AG10803 (cell line): ENCODE measurements at places on chromosomes 3 and 15.

DNA sequence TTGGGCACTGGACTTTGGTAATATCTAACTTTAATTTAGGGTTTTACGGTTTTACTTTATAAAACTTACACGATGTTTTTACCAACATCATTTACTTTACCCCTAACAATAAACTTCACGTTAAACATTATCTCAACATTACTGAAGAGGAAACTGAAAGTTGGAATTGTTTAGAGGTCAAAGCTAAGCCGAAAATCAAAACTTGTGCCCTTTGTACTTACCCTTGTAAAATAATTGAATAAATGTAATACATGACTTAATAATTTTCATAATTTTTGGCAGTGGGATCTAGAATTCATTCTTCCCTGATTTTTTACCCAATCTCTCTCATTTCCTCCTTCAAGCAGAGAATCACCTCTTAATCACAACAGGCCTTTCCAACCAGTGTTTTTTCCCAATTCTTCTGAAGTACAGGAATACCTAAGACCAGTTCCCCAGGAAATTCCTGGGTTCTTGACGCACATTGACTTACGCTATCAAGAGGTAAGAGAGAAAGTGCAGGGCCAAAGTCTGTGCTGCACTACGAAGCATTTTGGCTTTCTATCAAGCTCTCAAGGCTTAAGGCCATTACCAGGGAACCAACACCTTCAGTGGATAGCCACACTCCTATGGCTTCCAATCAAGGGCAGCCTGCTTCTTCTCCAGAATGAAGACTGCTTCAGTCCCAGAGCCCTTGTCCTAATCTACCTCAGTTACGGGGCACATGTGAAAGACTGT, 11.9 kb upstream of the SEMA6D start:
- DNase-seq, result no peak

- DNase-seq, result no peak
Measured at GRCh38 chr15:58049520-58050227, 15.8 kb downstream of the ALDH1A2 start.

DNA sequence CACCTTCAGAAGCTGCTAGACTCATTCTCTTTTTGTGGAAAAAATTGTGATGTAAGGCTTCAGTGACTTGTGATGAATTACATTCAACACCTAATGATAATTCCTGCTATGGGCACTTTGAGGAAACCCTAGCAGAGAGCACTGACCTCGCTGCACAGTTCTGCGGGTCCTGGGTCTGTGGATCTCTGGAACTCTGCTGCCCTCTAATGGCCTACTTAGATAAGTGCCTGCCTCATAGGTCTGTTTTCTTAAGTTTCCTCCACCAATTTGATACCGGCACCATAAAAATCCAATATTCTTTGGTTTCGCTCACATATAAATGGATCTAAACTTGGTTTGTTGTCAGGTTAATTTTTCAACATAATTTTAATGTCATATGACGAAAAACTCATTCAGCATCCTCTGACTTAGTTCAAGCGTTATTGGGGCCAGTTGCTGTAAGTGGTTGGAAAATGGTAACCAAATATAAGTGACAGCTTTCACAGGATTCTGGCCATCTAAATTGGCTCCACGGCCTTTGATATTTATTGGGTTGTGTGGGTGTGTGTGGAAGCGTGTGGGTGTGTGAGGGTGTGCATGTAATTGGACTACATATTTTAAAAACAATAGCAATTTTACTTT, 10.4 kb downstream of the SLITRK3 start:
- DNase-seq, result peak; percentile 56

DNA sequence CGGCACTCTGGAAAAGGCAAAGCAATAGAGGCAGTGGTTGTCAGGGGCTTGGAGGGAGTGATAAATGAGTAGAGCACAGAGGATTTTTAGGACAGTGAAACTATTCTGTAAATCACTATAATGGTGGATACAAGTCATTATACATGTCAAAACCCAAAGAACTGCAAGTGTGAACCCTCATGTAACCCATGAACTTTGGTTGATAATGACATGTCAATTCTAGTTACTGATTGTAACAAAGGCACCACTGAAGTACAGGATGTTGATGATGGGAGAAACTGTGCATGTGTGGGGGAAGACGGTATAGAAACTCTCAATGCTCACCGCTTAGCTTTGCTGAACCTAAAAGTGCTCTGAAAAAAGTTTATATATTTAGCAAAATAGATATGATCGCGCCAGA, 36.0 kb downstream of the BTLA start:
- no peak for DNase-seq

DNA sequence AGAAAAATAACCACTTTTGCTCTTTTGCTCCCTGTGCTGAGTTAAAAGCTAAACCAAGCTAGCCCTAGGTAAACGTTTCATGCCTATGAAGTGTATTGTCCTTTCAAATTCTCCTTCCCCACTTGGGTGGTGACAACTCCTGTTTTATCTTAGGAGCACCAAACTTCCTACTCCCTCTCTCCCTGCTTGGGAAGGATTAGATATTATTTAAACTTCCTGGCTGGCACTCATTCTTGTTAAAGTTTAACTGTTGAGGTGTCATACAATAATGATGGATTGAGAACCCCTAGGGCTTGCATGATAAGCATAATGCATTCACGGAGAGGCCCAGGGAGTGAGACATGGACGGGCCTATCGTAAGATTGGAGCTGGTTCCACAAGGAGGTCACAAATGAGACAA, 29.5 kb downstream of the B4GALT4 start:
- no peak for DNase-seq

GRCh38 chr3:146865175-146865755, 260.1 kb upstream of the PLSCR5 start:
- no peak for DNase-seq

DNA sequence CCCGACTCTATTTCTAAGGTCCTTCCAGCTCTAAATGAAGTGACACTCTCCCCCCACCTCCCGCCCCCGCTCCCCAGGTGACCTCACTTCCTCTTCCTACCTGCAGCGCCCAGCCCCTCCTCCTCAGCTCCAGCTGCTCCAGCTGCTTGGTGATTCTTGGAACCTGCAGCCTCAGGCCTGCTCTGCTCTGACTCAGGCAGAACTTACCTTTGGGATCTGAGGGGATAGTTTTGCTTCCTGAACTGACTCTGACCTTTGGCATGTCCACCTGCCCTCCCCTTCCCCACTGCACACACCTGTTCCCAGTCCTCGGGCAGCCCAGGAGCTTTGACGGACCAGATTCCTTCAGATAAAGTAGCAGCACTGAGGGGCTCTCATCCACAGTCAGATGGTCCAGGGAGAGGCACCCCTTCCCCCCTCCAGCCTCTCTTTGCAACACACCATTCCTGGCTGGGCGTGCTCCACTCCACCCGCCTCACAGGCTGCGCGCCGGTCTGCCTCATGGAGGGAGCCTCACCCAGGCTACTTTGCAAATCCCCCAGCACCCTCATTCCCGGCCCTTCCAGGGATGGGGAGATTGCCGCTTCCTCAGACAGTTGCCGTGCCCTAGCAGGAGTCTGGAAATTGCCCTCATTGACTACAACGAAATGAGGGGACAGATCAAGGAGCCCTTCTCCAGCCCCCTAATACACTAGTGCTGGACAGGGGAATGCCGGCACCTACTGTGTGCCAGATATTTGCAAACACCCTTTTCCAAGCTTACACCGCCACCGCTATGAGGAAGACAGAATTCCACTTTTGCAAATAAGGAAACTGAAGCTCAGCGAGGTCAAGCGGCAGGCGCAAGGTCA, 692 bp upstream of the C15orf39 start:
- no peak for DNase-seq

DNA sequence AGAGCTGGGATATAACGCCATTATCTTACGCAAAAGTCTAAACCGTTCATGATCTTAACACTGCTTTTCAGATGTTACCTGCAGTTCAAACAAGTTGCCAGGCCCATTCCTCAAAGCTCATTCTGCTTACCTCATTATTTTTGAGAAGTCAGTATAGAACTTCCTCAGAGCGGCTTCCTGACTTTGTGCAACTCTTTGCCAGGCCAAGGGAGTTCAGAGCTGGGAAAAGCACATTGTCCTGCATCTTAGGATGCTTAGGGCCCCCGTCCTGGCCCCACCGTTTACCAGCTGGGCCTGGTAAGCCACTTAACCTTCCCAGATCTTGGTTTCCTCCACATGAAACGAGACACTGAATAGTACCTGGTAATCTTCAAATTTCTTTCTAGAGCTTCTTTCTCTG, 6.8 kb upstream of the C2CD4B start:
- DNase-seq, result no peak

- DNase-seq, result peak; percentile 37
Measured at GRCh38 chr3:131704098-131704497, 201.3 kb upstream of the MRPL3 start.

- no peak for DNase-seq
Measured at GRCh38 chr15:68284616-68285258, 7.2 kb downstream of the FEM1B start.

DNA sequence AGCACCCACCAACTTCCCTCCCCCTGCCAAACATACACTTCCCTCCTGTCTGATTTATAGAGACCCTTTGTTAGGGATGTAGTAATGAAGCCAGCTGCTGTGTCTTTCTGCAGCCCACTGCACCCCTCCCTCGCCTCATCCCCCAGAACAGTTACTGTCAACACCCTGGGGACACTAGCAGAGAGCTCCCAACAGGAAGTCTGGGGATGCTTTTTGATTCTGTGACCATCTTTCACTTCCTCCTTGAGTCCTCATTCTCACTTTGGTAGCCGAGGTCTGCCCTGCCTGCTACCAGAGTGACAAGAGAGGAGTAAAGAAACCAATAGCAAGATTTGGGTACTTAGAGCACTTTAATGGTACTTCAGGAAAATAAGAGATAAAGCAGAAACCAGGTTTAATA, 201.6 kb downstream of the SATB1 start:
- DNase-seq, result no peak

GRCh38 chr15:69805248-69805953, 292.3 kb downstream of the TLE3 start:
- no peak for DNase-seq

GRCh38 chr3:61768284-61769037, 207.1 kb downstream of the PTPRG start:
- DNase-seq, result peak; percentile 15

GRCh38 chr3:114154321-114154821, 24.5 kb downstream of the DRD3 start:
- DNase-seq, result no peak

DNA sequence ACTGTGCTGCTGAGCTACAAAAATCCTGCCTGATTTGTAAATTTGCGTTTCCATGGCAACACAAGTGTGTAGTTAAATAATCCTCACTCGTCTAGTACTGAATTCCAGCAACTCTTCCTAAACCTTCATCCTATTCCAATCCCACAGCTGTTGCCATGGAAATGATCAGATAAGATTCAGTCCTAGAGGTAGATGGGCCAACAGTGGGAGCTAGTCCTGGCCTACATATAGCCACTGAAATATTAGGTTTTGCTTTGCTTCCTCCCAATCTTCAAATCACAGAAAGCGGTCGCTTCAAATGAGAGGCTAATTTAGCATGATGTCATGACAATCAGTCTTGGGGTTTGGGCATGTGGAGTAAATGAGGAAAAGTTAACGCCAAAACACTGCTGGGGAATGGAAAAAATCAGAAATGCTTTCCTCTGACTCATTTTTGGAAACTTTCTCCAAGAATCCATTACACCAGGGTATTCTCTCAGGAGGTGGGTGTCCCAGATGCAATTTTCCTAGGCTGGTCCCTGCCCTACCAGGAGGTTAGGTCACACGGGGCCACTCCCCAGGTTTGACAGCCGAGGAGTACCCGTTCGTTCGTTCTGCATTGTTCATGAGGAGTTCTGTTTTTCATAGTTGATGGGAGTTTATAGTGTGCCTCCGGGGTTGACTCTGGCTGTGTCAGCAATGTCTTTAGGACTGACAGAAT, 159.2 kb upstream of the SLCO3A1 start:
- peak; percentile 76 for DNase-seq

GRCh38 chr15:89034305-89034704, 54.0 kb upstream of the ABHD2 start:
- DNase-seq, result peak; percentile 44

DNA sequence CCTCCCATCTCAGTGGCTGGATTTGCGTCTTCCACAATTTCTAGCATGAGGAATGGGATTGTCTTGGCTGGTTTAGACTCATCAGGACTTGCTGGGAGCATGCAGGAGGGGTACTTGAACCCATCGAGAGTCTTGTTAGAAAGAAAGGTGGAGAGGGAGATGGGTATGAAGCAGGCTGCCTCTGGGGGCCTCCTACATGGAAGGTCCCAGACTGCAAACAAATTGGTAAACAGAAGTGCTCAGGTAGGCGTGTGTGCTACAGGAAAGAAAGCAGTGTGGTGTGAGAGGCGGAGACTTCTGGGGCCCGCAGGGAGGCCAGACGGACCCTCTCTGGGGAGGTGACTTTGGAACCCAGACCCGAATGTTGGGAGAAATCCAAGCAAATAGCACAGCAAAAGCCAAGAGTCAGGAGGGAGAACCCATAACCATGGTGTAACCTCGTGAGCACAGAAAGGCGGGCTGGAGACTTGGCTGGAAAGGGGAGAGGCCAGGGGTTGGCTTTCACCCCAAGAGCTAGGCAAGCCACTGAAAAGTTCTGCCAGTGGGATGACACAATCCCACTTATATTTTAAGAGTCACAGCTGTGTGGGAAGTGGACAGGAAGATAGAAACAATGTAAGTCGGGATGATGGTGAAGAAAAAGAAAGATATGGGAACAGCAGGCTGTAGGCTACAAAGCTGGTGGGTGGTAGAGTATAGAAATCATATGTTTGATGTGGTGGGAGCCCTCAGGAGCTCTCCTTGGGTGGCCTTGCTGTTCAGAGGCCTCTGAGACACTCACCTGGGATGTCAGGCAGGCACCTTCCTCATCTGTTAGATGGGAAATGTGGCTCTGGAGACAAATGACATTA, 130.1 kb upstream of the PRR20G start:
- peak; percentile 4 for DNase-seq

DNA sequence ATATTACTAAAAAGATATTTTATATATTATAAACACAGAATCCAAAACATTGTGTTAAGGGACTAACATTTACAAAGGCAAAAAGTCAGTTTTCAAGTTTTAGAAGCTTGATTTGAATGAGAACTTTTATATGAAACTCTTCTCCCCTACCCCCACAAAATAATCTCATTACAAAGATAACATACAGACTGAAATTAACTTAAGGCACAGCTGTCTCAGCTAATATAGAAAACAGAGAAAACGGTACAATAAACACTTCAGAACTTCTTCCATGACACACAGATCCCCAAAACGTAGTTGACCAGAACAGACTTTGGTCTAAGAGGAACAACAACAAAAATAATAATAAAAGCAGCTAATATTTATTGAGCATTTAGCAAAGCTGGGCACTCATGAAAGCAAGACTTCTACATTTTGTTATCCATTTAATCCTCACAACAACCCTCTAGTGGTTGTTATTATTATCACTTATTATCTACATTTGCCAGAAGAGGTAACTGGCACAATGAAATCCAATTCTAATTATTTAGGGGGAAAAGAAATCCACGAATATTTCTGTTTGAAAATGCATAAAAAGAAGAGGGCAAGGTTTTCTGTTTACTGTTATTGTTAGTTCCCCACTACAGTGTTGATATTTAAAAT, 68.1 kb downstream of the PFN2 start:
- DNase-seq, result no peak

GRCh38 chr3:25532431-25533162, 104.5 kb downstream of the RARB start:
- no peak for DNase-seq

- DNase-seq, result no peak
Measured at GRCh38 chr3:152197937-152198336, 70.8 kb upstream of the MBNL1 start.
